ENCODE measurements at places on chromosomes 6 and 20.

- no peak for DNase-seq
These were observed 596.0 kb downstream of the COL12A1 start for GRCh38 chr6:74609871-74610270.

DNA sequence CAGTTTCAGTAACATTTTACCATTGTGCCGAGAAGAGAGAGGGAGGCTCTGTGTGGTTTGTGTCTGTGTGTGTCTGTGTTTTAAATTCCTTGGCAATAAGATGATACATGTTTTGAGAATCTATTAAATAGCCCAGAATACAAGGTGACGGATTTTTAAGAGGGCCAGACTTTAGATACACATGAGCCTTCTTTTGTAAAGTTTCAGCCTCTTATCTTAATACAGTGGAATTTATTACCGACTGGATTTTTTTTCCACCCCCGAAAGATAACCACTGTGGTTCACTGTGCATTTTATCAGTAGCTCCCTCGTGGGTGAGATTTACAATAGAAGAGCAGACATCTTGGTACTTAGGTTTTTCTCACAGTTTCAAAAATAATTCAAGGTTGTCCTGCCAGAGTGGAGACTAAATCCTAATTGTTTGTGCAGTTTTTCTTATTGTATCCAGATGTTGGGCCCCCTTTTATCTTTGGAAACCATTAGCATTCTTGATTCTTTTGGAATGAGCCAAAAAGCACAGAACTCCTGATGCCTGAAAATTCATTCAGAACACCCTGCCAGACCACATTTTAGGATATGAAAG lies 49.9 kb downstream of the STK4 start:
- DNase-seq = no peak

- no peak for DNase-seq
These were observed 31.6 kb upstream of the GJA10 start for GRCh38 chr6:89862698-89863097.

GRCh38 chr6:144346719-144347447 lies 61.7 kb downstream of the UTRN start:
- peak; percentile 56 for DNase-seq

DNA sequence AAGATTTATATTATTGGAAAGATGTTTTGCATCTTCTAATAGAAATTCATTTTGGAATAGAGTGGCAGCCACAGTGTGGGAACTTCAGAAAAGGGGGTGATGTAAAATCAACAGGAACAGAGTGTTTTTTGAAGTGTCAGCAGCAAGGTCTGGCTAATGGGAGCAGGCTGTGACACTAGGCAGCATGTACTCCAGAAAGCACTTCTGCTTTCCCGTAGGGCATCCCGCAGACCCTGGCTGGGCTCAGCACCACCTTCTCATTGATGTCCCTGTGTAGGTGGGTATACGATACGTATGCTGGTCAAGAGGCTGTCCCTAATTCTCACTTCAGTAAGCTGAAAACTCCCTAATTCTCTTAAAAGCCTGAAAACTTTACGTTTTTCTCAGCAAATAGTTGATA lies 74.7 kb downstream of the EYA4 start:
- no peak for DNase-seq

- DNase-seq = no peak
These were observed 17.1 kb upstream of the TGM6 start for GRCh38 chr20:2363587-2363986.

DNA sequence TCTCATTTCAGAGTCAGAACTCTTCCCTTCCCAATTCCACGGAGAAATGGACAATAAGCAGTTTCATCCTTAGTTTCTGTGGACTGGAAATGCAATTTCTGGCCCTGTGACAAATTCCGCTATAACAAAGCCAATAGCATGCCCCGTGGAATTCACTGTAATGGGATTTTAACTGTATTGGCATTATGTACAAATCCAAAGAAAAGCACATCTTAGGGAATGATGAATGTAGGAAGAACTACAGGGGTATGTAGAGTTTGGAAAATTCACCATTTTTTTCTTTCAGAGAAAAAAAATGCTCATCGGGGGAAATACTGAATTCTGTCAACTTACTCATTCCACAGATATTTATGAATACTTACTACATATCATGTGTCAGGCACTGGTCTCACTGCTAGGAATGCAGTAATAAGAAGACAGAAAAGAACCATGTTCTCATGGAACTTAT lies 43.5 kb downstream of the KIF6 start:
- DNase-seq = no peak

- no peak for DNase-seq
These were observed 19.4 kb upstream of the KCNK16 start for GRCh38 chr6:39341937-39342336.

GRCh38 chr6:50791900-50792508 lies 26.7 kb upstream of the TFAP2B start:
- peak; percentile 56 for DNase-seq

- DNase-seq = no peak
These were observed 69.9 kb upstream of the SOX4 start for GRCh38 chr6:21523652-21524051.

DNA sequence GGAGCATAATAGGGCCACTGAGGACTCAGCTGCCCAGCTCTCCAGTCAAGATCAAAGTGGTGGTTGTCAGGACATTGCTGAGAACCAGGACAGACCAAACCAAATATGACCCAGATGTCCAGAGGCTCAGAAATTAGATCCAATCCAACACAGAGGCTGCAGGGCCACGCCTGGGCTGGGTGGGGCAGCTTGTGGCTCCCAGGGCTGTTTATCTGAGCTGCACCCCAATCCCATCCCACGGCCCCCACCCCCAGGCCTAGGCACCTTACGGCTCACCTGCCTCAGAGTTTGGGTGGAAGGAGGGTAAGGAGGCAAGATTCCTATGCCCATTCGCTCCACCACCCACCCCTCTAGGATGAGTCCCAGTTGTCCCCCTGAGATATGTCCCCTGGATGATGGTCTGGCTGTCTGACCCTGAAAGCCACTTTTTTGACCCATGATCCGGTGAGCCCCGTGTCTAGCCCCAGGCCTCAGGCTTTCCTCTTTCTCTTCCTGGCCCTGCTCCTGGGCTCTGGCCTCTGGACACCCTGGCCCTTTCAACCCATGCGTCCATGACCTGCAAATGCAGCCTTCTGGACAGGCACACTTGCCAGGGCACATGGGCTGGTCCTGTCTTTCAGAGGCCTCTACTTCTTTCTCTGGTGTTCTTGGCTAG lies 40.0 kb downstream of the CPXM1 start:
- no peak for DNase-seq

- DNase-seq = no peak
These were observed 101.6 kb upstream of the TMEM30A start for GRCh38 chr6:75386050-75386770.

DNA sequence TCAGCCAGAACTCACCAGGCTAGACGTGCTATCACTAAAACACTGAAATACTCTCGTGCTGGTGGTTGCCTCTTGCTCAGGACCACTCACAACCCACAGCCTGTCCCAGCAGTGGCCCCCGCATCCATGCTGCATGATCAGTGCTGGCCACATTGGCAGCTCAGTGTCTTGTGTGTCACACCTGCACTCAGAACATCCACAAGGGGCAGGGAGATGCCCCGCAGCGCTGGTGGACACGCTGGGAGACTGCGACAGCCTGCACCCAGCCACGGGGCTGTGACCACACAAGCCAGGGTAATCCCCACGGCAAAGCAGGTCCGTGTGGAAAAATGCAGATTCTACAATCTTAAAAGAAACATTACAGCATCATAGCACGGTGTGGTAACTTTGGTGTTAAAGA lies 23.9 kb upstream of the APMAP start:
- no peak for DNase-seq

DNA sequence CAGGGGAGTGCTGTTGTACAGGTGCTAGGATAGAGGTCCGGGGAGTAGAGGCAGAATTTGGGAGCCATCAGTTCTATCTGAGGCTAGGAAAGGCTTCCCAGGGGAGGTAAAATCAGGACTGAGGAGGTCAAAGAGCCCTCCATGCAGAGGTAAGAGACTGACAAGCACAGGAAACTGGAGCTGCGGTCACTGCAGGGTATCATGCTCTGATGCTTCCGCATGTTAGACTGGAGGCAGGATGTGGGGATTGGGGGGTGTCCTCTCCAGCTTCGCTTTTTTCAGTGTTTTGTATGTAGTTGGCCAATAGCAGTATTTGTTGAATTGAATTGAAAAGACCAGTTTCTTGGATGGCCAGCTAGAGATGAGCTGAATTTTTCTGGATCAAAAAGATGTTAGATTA lies 87.8 kb downstream of the SLC22A3 start:
- no peak for DNase-seq

GRCh38 chr20:22746957-22747356 lies 162.6 kb upstream of the FOXA2 start:
- DNase-seq = no peak

- DNase-seq = no peak
These were observed 25.3 kb downstream of the SRPK1 start for GRCh38 chr6:35895560-35895959.

- no peak for DNase-seq
These were observed 2.9 kb downstream of the FRK start for GRCh38 chr6:116057766-116058165.

GRCh38 chr6:131167773-131168172 lies 32.5 kb downstream of the AKAP7 start:
- no peak for DNase-seq

- peak; percentile 23 for DNase-seq
These were observed 33.6 kb downstream of the FAM209B start for GRCh38 chr20:56566621-56567020.

- no peak for DNase-seq
These were observed 31.8 kb downstream of the CPXM1 start for GRCh38 chr20:2768632-2769015.
